Cerebellar nuclear complex (tissue), 1 donor: ENCODE measurements at places on chromosomes 12 and 14.

GRCh38 chr12:92879698-92880322, 49.3 kb downstream of the EEA1 start:
- DNase-seq, result no peak

GRCh38 chr12:11561411-11561810, 88.1 kb upstream of the ETV6 start:
- DNase-seq, result no peak

DNA sequence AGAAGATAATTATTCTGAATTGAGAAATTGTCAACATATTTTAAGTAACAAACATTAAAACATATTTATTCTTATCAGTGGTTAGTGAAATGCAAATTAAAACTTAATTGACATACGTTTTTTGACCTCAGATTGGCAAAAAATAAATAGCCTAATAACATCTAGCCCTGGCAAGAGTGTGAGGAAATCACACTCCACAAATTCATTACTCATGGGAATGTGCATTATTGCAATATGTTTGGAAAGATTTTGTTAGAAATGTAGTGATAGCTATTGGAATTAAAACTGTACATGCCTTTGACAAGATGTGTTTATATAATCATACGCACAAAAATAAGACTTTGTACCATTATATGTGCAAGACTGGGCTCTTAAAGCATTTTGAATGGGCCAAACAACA, 168.6 kb downstream of the KITLG start:
- DNase-seq, result no peak

DNA sequence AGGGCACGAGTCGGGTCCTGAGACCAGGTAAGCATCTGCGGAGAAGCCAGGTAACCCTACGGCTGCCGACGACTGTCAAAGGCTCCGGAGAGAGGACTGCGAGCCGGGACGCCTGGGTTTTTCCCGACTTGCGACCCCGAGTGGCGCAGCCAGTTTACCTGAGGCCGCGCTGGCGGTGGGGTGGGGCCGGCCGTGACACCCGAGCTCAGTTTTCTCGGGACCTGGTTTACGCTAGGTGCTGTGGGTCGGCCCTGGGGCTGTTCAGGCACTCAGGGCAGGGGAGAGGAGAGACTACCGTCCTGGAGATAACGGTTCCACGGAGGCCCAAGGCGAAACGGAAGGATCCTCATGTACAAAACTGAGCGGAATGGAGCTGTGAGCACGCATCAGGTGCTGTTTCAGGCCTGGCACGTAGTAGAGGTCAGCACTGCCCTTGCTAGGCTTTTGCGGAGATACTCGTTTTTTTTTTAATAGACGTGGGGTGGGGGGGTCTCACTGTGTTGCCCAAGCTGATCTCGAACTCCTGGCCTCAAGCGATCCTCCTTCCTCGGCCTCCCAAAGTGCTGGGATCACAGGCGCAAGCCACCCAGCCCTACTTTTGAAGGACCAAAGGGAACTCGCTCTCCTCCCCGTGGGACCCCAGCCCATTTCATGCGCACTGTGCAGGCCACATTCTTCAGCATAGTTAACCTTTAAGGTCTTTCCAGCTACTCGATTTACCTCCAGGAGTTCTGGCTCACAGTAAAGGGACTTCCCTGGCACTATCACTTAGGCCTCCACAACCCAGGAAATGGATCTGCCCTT, 471 bp downstream of the MTRFR start:
- DNase-seq, result no peak

GRCh38 chr14:24803933-24804494, 170.0 kb upstream of the GZMB start:
- DNase-seq, result no peak

DNA sequence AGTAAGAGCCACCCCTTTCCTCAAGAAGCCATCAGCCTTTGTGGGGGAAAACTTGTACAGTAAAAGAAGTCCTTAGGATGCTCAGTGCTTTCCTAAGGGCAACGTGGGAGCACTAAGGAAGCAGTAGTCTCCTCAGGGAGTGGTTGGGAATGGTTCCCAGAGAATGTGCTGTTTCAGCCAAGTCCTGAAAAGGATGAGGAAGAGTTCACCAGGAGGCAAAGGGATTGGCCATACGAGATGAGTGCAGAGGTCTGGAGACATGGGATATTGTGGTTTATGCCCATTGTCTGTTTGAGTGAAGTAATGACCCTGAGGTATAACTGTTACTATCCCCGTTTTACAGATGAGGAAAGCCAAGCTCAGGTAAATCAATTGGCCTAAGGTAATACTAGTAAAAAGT, 86.0 kb upstream of the ATF1 start:
- no peak for DNase-seq

DNA sequence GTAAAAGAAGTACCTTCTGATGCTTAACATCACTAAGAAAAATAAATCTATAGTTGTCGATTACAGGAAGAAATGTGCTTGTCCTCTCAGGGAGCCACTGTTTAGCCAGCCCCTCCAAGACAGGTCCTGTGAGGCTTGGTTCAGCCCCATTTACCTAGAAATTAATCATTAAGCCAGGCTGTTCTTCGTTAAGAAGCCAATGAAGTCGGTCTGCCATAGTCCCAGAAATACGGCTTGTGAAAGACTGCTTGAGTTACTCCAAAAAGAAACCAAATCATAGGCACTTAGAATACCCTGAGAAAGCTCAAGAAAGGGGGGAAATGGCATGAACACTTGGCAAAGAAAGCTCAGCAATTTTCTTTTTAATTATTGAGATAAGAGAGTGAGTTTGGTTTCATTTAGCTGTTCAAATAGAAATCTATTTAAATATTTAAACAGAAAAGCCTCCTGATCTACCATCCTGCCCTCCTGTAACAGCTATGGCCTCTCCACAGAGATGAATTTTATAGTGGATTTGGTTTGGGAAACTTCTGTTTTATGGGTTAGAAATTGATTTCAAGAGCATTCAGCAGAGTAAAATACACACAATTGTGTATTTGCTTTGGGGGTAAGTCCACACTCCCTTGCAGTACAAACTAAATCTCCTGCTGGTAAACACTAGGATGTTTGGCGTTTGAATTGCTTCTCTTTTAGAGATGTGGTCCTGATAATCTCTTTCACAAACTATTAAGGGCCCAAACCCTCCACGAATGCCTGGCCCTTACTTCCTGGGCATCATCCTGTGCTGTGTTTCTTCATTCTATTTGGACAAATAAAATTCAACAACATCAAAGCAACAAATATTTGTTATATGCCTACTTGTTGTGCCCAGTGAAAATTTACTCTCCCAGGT, 234.4 kb downstream of the SEC23A start:
- no peak for DNase-seq

DNA sequence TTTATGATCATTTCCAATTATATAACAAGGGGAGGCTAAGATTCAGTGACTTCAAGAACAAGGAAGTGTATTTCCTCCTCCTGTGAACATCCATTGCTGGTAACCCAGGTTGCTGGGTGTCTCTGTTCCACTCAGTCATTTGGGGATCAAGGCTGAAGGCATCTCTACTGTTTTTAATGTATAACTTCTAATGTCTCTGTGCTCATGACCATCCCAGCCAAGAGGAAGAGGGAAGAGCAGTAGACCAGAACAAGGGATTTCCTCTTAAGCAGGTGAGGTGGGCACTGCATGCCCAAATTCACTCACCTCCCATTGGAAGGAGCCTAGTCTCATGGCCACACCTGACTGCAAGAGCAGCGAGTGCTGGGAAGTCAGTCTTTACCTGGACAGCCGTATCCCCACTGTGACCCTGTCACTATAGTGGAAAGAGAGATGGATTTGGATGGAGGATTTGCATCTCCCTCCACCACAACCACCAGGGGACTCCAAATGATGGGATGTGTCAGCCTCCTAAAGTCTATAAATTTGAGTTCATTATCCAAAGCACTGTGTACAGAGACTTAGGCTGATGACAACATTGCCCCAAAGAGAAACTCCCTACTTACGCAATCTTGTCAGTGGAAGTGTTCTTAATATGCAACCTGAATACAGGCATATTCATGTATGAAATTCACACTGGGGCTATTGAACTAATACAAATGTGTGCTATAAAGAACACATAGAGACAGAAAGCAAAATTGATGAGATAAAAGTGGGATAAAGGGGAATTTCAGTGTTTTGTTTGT, 368.7 kb downstream of the TMEM132D start:
- no peak for DNase-seq

- DNase-seq, result no peak
These were observed 29.7 kb downstream of the FRMD6 start for GRCh38 chr14:51681411-51681810.
